ENCODE measurements at places on chromosomes 1 and 21.
A peak's percentile ranks its signal among the peaks of the same experiment; 100 is the strongest.

GRCh38 chr1:2969011-2969844 lies 52.0 kb upstream of the ACTRT2 start:
- no peak for DNase-seq

GRCh38 chr1:61183471-61184039 lies 101.2 kb downstream of the NFIA start:
- DNase-seq = no peak

DNA sequence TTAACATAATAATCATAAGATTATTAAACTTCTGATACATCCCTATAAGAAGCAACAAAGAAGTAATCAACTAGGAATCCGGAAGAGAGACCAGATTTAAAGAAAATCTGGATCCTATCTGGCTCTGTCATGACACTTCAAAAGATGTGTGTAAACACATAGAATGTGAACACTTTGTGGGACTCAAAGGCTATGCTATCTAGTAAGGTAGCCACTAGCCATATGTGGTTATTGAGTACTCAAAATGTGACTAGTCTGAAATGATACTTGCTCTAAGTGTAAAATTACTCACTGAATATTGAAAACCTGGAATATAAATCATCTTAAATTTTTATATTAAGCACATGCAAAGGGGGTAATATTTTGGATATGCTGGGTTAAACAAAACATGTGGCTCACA lies 8.7 kb downstream of the FUBP1 start:
- no peak for DNase-seq

- no peak for DNase-seq
Measured at GRCh38 chr1:62335656-62336055, 16.4 kb upstream of the KANK4 start.

- peak; percentile 80 for DNase-seq
Measured at GRCh38 chr1:54323324-54323739, 82.9 kb downstream of the SSBP3 start.

- DNase-seq = no peak
Measured at GRCh38 chr1:170592591-170593111, 60.7 kb downstream of the GORAB start.

DNA sequence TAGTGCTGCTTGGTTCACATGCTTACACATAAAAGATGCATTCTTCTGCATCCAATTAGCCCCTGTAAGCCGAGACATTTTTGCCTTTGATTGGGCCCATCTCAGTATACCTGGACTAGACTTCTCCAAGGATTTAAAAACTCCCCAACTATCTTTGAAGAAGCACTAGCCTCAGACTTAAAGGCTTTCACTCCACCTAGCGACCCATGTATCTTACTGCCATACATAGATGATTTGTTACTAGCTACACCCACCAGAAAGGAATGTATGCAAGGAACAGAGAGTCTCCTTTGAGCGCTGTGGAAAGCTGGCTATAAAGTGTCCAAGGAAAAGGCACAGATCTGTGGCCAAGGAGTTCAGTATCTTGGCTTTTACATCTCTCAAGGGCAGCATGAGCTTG lies 91.7 kb downstream of the LIPI start:
- no peak for DNase-seq

GRCh38 chr1:110086961-110087360 lies 16.5 kb upstream of the ALX3 start:
- DNase-seq = no peak

DNA sequence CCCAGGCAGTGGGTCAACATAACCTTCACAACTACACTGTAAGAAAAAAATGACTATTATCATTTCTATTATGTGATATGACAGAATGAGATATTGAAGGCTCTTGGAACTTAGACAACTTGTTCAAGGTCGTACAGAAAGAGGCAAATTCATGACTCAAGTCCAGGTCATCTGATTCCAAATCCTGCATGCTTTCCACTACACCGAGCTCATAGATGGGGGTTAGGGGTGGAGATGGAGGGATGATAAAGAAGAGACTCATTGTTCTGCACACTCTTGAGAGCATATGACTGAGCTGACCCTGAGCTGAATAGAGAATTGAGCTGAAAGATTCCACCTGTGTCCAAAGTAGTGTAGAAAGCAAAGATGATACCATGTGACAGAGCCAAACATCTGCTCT lies 2.8 kb downstream of the FCRL6 start:
- no peak for DNase-seq

DNA sequence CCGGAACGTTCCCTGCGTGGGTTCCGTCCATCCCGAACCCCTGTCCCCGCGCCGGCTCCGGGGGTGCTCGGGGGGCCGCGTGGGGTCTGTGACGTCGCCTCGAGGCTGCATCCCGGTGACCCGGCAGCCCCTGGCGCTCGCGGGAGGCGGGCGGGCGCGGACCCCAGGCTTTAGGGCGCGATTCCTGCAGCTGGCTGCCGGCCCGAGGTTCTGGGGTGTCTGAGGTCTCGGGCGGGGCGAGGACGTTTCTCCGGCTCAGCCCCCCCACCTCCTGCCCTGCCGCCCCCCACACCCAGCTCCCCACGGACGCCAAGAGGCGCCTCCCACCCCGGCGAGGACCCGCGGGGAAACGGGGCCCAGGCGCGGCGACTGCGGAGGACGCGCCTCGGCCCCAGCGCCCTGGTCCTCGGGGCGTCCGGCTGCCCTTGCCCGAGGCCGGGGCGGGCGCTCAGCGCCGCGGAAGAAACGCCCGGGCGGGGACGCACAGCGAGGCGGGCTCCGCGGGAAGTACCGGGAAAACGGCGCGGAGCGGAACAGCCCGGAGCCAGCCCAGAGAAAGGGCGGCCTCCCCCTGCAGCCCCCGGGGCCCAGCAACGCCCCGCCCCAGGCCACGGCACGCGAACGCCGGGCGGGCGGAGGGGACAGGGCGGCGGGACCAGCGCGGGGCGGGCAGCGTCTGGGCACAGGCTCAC lies 1.3 kb upstream of the PCBP3 start:
- peak; percentile 85 for DNase-seq

- no peak for DNase-seq
Measured at GRCh38 chr1:168009322-168009721, 72.5 kb upstream of the MPC2 start.

GRCh38 chr1:46197964-46198811 lies at the start of gene POMGNT1:
POMGNT1 (minus strand) TSS chr1:46198434; CDS start chr1:46197821, 613 bp downstream.
- peak; percentile 98 for DNase-seq

GRCh38 chr1:157181258-157181657 lies 43.1 kb upstream of the ETV3 start:
- no peak for DNase-seq

DNA sequence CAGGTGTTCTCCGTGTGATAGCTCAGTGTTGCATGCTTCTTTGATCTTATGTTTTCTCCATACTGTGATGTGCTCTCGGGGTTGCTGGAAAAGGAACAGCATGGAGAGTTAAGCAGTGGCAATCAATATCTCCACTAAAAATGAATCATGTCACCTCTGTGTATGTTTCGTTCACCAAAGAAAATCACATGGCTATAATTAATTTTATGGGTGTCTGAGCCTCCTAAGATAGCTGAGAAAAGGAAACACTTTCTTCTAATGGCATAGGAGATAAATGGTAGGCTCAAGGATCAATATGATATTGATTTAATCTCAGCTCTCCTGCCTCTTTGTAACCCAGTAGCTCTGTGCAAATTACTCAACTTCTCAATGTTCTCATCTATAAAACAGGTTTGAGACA lies 14.3 kb downstream of the FAM177B start:
- no peak for DNase-seq

GRCh38 chr1:232978091-232978634 lies 27.8 kb downstream of the NTPCR start:
- no peak for DNase-seq

GRCh38 chr1:8545078-8545477 lies 227.2 kb downstream of the SLC45A1 start:
- no peak for DNase-seq

GRCh38 chr1:70426154-70427131 lies 15.4 kb downstream of the CTH start:
- DNase-seq = no peak

DNA sequence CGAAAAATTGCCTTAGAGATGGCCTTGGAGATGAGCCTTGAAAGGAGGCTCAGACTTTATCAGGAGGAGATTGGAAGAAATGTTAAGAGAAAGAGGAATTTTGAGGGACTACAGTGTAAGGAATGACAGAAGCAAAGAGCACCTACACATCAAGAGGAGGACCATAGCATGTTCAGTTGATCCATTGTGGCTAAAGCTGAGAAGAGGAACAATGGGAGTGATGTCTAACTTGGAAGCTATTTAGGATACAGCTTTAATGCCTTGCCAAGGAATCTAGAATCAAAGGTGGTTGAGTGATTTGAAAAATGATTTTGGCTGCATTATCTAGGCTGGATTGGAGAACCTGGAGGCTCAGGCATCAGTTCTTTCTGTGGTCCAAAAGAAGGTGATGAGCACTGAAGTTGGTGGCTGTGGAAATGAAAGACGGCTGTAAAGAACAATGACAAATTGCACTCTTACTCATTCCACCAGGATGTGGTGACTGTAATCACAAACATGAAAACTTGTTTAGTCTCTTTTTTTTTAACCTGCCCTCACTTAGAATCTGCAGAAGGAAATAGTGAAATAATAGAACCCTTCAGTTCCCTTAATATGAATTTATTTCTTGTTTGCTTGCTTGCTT lies 11.3 kb downstream of the FAM20B start:
- DNase-seq = no peak

- DNase-seq = peak; percentile 31
Measured at GRCh38 chr1:178531887-178532286, 19.0 kb downstream of the TEX35 start.

GRCh38 chr1:226603022-226603857 lies 54.7 kb downstream of the STUM start:
- DNase-seq = no peak

DNA sequence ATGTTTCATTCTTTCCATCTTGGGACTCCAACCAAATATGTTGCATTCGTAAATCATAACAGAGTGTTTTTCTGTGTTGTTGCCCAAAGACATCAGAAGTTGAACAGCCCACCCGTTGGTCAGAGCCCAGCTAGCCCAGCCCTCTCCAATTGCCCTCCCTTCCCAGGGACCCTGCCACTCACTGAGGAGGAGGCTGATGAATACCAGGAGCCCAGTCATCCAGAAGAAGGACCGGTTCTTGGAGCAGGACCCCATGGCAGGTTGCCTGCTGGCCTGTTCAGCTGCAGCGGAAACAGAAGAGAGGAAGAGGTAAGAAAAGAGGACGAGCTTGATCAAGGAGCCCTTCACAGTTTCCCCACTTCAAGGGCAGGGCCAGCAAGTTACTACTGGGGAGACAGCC lies 172.2 kb upstream of the ETV3 start:
- no peak for DNase-seq

- no peak for DNase-seq
Measured at GRCh38 chr21:31092832-31093625, 54.8 kb upstream of the KRTAP19-8 start.

- DNase-seq = no peak
Measured at GRCh38 chr1:23114424-23115079, 54.1 kb downstream of the LUZP1 start.

GRCh38 chr1:154460695-154461260 lies 41.2 kb upstream of the TDRD10 start:
- no peak for DNase-seq

DNA sequence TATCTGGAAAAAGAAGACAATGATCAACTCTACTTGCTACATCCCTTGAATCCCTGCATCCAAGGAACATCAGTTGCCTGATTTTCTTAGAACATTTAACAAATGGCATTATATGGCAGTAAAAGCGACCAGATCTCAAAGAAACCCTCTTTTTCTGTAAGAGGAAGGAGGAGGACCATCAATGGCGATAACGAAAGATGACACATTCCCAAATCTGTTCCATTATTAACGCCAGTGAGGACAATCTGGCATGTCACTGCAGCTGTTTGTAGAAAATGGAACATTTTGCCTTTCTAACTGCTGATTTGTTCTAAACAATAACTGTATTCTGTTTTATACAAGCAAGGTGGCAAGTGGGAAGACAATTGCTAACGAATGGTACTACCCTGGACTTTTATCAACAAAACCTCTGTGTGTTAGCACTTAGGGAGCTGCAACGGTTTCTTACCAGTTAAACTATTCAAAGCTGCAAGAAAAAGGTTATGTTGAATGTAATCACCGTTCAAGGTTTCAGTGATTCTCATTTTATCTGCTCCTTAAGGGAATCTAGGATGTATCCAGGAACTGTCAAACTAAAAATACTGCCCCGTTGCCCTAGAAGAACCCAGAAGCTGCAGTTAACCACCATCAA lies 251.9 kb downstream of the SDCCAG8 start:
- DNase-seq = no peak

- DNase-seq = peak; percentile 24
Measured at GRCh38 chr1:201741763-201742342, 87.1 kb upstream of the IPO9 start.

GRCh38 chr1:93253516-93253915 lies 73.0 kb downstream of the CCDC18 start:
- no peak for DNase-seq

DNA sequence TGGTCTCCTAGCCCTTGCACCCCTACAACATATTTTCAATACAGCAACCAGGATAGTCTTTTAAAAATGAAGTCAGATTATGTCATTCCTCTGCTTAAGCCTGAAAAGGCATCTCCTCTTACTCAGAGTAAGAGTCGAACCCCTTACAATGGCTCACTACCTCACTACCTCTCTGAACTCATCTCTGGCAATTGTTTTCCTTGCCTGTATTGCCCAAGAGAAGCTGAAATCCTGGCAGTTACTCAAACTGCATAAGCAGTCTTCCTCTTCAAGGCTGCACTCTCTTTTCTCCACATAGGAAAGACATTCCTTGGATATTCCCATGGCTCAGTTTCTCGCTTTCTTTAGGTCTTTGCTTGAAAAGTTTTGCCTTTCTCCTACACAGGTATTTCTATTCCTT lies 22.7 kb downstream of the CLDN8 start:
- no peak for DNase-seq

DNA sequence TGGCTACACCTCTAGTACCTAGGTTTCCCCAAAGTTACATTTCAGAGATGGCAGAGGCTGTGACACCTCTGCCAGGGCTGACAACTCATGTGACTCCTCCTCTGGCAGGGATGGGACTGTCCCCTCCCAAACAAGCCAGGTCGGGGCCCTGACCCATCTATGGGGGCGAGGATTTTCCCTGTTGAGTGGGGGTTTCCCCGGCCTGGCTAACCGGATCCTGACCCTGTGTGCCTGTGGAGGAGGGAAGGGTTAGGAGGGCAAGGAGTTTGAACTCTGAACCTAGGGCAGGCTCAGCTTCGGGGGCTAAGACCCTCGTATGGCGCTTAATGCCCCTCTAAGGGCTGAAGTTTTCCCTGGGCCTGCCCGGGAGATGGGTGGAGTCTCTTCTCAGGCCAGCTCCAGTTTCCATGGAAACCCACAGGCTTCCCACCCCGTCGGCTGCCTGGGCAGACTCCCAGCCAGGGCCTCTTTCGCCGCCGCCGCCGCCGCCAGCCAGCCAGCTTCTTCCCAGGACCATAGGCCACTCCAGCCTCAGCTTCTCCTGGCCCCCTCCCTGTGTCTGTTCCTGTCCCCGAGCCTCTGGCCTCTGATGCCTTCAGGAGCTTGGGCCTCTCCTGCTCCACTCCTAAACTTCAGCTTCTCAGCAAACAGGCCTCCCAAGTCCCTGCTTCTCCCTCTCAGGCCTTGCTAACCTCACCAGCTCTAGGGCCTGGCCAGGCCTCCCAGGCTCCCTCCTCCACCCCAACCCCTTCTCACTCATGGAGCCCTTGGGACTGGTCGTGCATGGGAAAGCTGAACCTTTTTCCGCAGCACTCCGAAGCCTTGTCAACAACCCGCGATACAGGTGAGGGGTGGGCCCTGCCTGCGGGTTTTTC lies at the start of gene BTBD19:
Gene BTBD19, plus strand, starts transcription at position 461 of the 875 bp plus-strand sequence. Its CDS starts 298 bp downstream, at position 759.
- DNase-seq = peak; percentile 92

GRCh38 chr1:24702511-24703293 lies 42.5 kb upstream of the CLIC4 start:
- DNase-seq = no peak
